ENCODE measurements at places on chromosomes 16 and 17. TPM values are rescaled to one million over a fixed set of nuclear protein-coding genes. Genes with fewer than 3 reads are reported as not detected.

ABCA6 gene
- 25.9 TPM for polyA plus RNA-seq

TAT gene
- polyA plus RNA-seq = 0.14 TPM

CCT6B gene
- 4.0 TPM for polyA plus RNA-seq

GRCh38 chr17:36933512-36934143 is 3.6 kb upstream of the LHX1 start:
- no peaks in the 10 kb centered on the region for H3K36me3 ChIP-seq
- no peak overlapping the region for H3K4me3 ChIP-seq
- H3K27ac ChIP-seq = no peak overlapping the region
- H3K4me1 ChIP-seq = peaks cover 10% of the 10 kb centered on the region

DNA sequence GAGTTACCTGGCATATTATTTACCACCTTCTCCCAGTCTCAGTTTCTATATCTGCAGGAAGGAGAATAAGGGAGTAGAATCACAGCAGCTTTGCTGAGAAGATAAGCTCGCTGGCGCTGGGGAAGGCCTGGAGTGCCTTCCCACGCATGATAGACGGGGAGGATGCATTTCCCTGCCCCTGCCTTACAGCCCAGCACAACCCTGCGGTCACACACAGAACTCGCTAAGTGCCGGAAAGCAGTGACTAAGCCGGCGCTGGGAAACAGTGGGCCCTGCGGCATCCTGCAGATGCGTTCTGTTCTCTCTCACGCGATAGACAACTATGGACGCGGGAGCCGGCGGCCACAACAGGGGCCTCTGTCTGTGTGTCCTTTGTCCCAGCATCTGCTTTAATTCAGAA is 4.8 kb downstream of the CA5A start:
- no peaks in the 10 kb centered on the region for H3K4me1 ChIP-seq
- H3K27ac ChIP-seq = no peak overlapping the region
- H3K4me3 ChIP-seq = no peak overlapping the region
- H3K27me3 ChIP-seq = no peaks in the 10 kb centered on the region
- DNase-seq = no peak

DNA sequence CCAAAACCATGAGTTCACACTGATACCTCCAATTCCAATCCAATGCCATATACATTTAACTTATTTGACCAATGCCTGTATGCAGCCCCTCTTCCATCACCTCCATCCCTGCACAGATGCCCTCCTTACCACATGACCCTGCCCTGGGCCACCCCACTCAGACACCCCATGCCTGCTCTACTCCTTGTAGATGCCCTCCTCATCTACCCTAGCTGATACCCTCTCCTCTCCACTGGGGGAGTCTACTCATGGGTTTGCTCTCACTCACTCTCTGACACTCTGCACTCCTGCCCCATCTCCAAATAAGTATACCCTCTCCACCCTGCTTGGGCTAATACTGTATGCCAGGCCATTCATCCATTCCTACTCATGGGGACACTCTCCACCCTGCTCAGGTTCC is 16.0 kb upstream of the CMTM4 start:
- DNase-seq = no peak
- no peak overlapping the region for H3K4me3 ChIP-seq
- peaks cover under 1% of the 10 kb centered on the region for H3K36me3 ChIP-seq
- no peaks in the 10 kb centered on the region for H3K27me3 ChIP-seq
- no peaks in the 10 kb centered on the region for H3K4me1 ChIP-seq
- H3K27ac ChIP-seq = no peak overlapping the region

- H3K4me1 ChIP-seq = peaks cover 13% of the 10 kb centered on the region
- no peak overlapping the region for H3K4me3 ChIP-seq
- no peaks in the 10 kb centered on the region for H3K27me3 ChIP-seq
- no peak overlapping the region for H3K27ac ChIP-seq
Measured at GRCh38 chr17:282000-282911, 70.4 kb downstream of the RPH3AL start.

GRCh38 chr17:56158915-56159825 is 5.9 kb downstream of the ANKFN1 start:
- no peaks in the 10 kb centered on the region for H3K36me3 ChIP-seq
- H3K27ac ChIP-seq = no peak overlapping the region
- H3K4me3 ChIP-seq = no peak overlapping the region
- H3K4me1 ChIP-seq = no peaks in the 10 kb centered on the region
- no peaks in the 10 kb centered on the region for H3K27me3 ChIP-seq
- no peak for DNase-seq

GRCh38 chr17:59381716-59382570 is 50.5 kb downstream of the YPEL2 start:
- H3K27ac ChIP-seq = peak overlapping the region; percentile 70
- DNase-seq = no peak
- H3K4me3 ChIP-seq = no peak overlapping the region
- H3K36me3 ChIP-seq = no peaks in the 10 kb centered on the region
- peaks cover 8% of the 10 kb centered on the region for H3K4me1 ChIP-seq

DNA sequence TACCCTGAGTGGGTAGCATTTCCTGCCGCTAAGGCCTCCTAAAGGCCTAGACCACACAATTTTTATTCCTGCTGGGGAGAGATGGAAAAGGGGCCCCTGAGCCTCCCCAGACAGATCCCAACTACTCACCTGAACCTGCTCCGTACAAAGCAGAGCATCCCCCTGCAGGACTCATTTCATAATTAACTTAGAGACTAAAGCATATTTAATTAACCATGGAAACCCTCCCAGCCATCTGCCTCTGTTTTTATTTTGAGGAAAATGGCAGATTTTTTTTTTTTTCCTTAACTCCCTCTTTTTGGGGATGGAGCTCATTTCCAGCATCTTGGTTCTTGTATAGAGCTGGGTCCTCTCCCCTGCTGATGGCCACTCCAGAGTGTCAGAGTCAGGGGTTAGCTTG is 96.5 kb upstream of the CRHR1 start:
- no peak overlapping the region for H3K4me3 ChIP-seq
- DNase-seq = no peak
- H3K27ac ChIP-seq = no peak overlapping the region
- H3K36me3 ChIP-seq = no peaks in the 10 kb centered on the region
- no peaks in the 10 kb centered on the region for H3K4me1 ChIP-seq

- H3K27ac ChIP-seq = no peak overlapping the region
- no peak overlapping the region for H3K4me3 ChIP-seq
Measured at GRCh38 chr16:11233727-11234376, 22.2 kb downstream of the SOCS1 start.
